Stimulated activated CD4-positive, alpha-beta T cell treated with anti-CD3 and anti-CD28 coated beads, Interleukin-1b, Interleukin-23, amount 100 ng/mL, for 24 hours (primary cell): ENCODE measurements at places on chromosomes 16 and 17.

DNA sequence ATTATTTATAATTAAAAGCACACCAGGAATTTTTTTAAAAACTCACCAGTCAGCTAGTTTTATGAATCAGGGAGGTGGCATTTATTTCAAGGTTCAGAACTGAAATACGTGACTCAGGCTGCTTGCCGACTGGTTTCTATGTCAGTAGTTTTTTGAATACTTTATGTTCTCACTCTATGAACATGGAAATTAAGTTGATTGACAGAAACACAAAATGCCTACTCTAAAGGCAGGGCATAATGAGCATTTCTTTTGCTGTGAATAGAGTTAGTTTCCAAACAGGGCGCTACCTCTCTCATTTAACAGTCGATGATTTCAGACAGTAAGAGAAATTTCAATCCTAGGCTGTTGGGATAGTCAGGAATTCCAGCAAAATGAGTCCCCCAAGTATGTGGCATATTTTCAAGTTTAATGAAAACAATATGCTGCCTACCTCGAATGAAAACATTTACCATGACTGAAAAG lies 6.7 kb downstream of the HS3ST3B1 start:
- DNase-seq = no peak

DNA sequence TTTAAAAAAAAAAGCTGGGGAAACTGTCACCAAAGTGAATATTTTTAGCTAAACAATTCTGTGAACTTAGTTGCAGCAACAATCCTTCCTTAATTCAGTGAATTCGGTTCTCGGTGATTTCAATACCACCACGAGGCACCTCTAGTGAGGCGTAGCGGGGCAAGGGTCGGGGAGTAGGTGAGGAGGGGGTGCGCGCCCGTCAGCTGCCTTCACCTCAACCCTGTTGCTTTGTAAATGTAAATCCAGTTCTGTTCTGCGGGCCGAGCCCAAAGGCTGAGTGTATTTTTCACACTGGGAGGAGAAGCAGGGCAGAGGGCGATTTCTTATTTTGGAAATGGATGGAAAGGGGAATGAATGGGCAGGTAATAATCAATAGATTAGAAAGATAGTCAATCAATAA lies 17.4 kb downstream of the SALL1 start:
- no peak for DNase-seq

GRCh38 chr17:41781404-41782110 lies 5.0 kb downstream of the JUP start:
- no peak for DNase-seq

GRCh38 chr17:8012045-8012580 lies 9.7 kb downstream of the GUCY2D start:
- DNase-seq = no peak

- DNase-seq = no peak
These were observed 21.2 kb downstream of the C1QTNF1 start for GRCh38 chr17:79045001-79045729.

GRCh38 chr17:12866244-12866643 lies 76.9 kb downstream of the ARHGAP44 start:
- no peak for DNase-seq

- DNase-seq = no peak
These were observed 38.4 kb upstream of the XYLT1 start for GRCh38 chr16:17509194-17509593.

DNA sequence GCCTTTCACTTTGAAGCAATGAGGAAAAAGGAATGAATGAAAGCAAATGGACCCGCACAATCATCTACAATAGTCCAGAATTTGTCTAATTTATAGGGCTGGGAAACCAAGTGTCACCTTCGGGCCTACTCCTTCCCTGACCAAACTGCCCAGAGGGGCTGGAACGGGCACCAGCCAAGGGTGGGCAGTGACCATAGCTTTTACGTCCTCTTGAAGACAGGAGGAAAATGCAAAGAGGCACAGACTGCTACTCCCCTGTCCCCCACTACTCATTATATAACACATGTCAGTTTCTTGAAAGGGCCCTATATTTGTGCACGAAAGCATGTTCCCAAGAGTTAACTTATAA lies 122.3 kb downstream of the ZFHX3 start:
- no peak for DNase-seq

- DNase-seq = no peak
These were observed 5.0 kb upstream of the SDR42E1 start for GRCh38 chr16:82016263-82016662.

DNA sequence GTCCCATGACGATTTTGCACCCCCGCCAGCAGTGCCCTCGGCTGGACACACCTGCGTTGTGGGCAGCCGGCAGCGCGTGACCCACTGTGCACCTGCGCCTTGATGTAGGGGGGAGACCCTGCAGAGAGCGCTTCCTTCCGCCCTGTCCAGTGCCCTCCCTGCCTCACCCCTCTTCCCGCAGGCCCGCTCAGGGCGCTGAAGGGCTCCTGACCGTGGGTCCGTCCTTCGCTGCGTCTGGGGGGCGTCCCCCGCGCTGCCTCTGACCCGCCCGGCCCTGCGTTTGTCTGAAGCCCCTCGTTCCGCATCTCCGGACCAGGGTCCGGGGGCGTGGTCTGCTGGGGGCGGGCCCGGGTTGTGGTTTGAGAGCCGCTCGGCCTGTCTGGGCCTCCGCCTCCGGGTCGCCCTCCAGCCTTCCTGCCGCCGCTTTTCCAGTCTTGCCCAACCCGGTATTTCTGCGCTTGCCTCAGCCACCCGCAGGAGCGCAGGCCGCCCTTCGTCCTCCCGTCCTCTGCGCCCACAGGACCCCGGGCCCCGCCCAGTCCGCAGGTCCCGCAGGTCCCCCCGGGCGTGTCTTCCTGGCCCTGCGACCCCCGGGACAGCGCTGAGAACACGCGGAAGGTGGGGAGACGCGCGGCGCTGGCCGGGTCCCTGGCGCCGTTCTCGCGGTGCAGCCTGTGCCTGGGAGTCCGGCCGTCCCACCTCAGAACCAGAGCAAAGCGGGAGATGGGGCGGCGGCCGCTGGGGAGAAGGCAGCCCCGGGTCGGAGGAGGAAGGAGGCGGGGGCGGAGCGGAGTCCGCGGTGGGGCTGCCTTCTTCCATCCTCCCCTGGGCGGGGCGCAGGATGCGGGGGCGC lies 4.0 kb upstream of the IL17C start:
- DNase-seq = no peak

DNA sequence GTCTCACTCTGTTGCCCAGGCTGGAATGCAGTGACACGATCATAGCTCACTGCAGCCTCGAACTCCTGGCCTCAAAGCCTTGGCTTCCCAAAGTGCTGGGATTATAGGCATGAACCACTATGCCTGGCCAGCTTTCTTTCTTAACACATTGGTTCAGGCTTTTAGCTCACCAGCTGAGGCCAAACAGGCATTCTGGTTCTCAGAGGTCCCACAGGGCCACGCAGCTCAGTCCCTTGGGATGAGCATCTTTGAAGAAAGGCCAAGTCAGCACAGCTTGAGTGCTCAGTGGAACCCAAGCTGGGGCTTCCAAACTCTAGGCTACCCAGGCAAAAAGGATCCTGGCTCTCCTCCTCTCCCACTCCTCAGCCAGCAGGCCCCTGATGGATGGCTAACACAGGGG lies 2.5 kb downstream of the PIK3R5 start:
- no peak for DNase-seq
